Occipital lobe (tissue), 3 donors: ENCODE measurements at places on chromosomes 1 and 21.

DNA sequence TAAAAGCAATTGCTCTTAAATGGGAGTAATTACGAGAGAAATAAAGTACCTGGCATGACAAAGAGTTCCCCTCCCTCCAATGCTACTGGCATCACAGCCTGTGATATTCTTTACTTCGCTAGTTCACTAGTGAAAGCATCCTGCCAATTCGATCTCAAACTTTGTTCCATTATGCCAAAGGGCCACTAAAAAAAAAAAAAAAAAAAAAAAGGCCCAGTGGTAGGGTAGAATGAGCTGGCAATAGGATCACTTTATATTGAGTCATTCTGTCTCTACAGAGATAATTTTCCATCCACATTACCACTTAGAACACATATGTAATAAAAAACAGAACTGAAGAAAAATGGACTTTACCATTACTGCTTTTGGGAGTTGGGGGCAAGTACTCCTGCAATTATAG lies 11.2 kb downstream of the PUM1 start:
- DNase-seq: no peak

DNA sequence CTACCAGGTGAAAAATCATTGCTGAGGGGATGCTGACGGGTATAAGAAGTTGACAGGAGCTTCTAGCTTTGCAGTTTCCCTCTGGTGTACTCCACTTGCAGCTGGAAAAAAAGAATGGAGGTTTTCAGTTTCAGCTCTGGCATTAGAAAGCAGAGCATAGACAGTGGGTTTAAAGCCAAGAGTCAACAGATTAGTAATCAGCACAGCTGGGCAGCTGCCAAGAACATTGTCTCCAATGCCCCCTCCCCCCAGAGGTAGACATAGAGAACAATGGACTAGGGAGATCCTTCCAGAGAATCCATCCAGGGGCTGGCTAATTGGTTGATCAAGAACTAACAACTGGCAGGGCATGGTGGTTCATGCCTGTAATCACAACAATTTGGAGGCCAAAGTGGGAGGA lies 10.1 kb upstream of the ZBTB8B start:
- no peak for DNase-seq

- no peak for DNase-seq
These were observed 52.5 kb downstream of the KAZN start for GRCh38 chr1:14650951-14651350.

GRCh38 chr21:44702111-44702972 lies 5.4 kb downstream of the KRTAP10-12 start:
- no peak for DNase-seq

GRCh38 chr1:92975551-92976232 lies 14.4 kb upstream of the DIPK1A start:
- DNase-seq: no peak

GRCh38 chr1:228151180-228151925 lies 1.6 kb downstream of the GJC2 start:
- DNase-seq: no peak

DNA sequence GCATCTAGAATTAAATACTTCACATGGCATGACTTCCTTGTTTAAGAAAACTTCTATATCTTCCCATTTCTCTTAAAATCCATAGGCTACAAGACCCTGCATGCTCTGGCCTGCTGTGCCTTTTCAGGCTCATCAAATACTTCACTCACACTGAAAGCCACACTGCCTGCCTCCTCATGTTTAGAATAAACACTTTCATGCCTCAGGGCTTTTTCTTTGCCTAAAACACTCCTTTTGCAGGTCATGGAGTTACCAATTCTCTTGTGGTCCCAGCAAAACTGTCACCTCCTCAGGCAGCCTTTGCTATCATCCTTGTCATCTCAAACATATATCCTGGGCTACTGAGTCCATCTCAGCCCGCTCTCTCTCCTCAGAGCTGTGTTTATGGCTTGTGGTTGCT lies 5.5 kb downstream of the SGIP1 start:
- no peak for DNase-seq

GRCh38 chr1:66231217-66231616 lies 302.7 kb upstream of the SGIP1 start:
- no peak for DNase-seq

GRCh38 chr1:103527331-103527730 lies 1.8 kb downstream of the RNPC3 start:
- DNase-seq: no peak

- no peak for DNase-seq
These were observed 277.5 kb downstream of the PDE4B start for GRCh38 chr1:66069976-66070876.

GRCh38 chr1:162329826-162330225 lies 46.8 kb downstream of the SPATA46 start:
- DNase-seq: no peak

- DNase-seq: no peak
These were observed 23.4 kb downstream of the COA7 start for GRCh38 chr1:52674497-52675384.

GRCh38 chr1:200959411-200959921 lies 64.0 kb downstream of the KIF21B start:
- no peak for DNase-seq

- DNase-seq: no peak
These were observed 549.0 kb upstream of the RGS18 start for GRCh38 chr1:191609305-191609704.

- no peak for DNase-seq
These were observed 130.6 kb downstream of the MRPS6 start for GRCh38 chr21:34203851-34204420.

DNA sequence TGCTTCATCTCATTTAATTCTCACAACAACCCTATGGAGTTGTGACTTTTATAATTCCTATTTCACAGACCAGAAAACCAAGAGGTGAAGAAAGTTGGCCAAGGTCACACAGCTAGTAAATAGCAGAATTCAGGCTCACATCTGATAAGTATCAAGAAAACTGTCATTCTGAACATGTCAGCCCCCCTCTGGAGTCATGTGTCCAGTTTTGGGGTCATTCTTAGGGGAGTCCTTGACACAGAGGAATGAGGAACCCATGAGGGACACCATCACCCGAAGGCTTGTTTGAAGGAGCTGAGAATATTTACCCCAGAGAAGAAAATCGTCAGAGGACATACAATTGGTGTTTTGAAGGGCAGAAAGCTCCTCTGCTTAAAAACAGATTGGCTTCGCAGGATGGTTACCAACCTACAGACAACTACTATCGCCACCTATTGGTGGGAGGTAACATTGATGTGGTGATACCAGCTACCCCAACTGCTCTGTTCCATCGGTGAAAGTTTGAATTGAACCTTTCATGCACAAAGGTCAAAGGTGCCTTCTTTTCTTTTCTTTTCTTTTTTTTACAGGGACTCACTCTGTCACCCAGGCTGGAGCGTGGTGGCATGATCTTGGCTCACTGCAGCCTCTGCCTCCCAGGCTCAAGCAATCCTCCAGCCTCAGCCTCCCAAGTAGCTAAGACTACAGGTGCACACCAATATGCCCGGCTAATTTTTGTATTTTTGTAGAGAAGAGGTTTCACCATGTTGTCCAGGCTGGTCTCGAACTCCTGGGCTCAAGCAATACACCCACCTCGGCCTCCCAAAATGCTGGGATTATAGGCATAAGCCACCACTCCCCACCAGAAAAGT lies 31.3 kb downstream of the NCMAP start:
- DNase-seq: no peak

GRCh38 chr1:12618965-12619791 lies 1.2 kb upstream of the DHRS3 start:
- DNase-seq: peak; percentile 43

- no peak for DNase-seq
These were observed 5.8 kb upstream of the PTPN7 start for GRCh38 chr1:202165942-202166843.

DNA sequence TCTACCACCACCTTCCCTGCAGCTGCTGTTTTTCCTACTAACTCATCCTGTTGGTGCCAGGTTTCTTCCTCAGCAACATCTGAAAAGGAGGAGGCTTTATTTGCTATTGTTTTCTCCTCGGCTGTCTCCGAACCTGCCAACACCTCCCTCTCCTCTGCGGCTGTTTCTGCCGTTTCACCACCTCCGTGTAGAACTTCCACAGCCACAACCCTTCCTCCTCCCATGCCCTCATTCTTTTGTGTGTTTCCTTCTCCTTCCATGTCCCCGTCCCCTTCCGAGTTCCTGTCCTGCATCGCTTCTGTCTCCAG lies 59.0 kb upstream of the LRRC53 start:
- peak; percentile 36 for DNase-seq

DNA sequence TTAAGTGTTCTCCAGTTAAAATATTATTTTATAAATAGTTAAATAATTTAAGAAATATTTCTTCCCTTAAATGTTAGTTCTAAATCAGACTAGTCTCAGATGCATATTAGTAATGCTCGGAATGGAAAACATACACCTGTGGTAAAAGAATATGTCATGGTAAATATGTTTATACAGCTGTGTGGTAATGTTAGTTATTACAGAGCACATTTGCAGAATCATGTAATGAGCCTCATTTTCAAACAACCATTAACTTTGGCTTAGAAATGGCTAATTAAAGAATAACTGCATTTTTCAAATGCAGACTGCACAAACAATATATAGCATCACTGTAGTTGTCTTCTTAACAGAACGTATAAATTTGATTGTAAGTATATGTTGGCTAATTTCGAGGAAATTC lies 90.3 kb downstream of the DISP1 start:
- no peak for DNase-seq

- no peak for DNase-seq
These were observed 97.8 kb downstream of the DUSP10 start for GRCh38 chr1:221644145-221644448.

- DNase-seq: no peak
These were observed 34.6 kb downstream of the EIF2D start for GRCh38 chr1:206577626-206578025.

GRCh38 chr1:166122873-166123466 lies 43.8 kb downstream of the FAM78B start:
- no peak for DNase-seq

GRCh38 chr1:225250432-225250831 lies 177.4 kb downstream of the LBR start:
- DNase-seq: no peak

DNA sequence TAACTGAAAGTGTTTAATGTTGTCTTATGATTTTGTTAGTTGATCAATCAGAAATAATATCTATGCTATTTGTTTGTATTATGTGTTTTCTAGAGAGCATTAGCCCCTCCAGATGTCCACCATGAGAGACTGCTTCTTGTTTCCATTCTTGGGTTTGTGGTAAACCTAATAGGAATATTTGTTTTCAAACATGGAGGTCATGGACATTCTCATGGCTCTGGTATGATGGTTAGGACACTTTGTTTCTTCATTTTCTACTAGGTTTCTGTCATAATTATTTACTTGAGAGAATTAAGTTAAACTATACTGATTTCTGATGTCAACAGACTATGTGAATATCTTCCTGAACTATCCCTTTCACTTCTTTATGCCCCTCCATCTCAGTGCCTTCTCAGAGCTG lies 16.1 kb downstream of the SLC30A7 start:
- no peak for DNase-seq

GRCh38 chr1:7315316-7315715 lies 455.8 kb upstream of the VAMP3 start:
- DNase-seq: no peak

DNA sequence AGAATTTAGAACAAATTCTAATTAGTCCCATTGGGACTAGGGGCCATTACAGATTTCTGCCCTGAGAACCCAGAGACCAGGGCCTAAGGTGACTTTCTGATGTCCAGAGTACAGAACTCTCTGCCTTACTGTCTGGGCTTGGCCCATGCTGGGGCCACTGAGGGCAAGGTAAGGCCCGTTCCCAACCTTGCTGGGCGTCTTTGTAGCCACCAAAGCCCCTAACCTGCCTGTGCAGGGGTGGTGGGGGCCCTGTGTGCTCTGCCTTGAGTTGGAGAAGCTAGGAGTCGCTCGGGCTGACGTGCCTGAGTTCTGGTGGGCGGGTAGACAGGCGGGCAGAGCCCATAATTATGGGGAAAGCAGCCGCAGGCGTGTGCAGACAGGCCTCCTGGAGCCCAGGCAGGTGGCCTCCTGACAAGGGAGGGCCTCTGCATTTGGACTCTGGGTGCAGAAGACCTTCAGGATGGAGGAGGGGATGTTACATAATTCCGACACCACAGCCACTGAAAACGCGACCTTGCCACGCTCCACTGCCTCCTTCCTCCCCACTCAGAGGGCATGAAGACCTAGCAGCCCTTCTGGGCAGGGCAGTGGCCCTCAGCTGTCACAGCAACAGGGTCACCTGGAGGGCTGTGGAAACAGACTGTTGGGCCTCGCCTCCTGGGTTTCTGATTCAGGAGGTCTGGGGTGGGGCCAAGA lies 239.9 kb upstream of the TMEM51 start:
- DNase-seq: no peak

GRCh38 chr1:108053270-108054013 lies 88.5 kb upstream of the VAV3 start:
- peak; percentile 6 for DNase-seq

DNA sequence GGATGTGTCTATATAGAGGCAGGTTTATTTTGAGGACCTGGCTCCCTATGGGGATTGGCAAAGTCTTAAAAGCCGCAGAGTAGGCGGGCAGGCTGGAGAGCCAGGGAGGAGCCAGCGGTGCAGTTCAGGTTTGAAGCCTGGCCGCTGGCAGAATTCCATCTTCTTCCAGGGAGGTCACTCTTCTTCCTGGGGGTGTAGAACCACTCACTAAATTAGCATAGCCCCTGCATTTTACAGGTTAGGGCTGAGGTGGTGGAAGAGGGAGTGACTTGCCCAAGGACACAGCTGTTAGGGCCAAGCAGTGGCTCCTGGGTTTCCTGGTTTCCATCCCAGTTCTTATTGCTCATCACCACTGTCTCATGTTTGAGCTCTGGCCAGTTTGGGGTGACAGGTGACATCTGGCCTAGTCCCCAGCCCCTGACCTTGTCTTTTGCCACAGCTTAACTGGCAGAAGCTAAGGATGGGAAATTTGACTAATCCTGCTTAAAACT lies 1.4 kb downstream of the PINK1 start:
- DNase-seq: peak; percentile 28

DNA sequence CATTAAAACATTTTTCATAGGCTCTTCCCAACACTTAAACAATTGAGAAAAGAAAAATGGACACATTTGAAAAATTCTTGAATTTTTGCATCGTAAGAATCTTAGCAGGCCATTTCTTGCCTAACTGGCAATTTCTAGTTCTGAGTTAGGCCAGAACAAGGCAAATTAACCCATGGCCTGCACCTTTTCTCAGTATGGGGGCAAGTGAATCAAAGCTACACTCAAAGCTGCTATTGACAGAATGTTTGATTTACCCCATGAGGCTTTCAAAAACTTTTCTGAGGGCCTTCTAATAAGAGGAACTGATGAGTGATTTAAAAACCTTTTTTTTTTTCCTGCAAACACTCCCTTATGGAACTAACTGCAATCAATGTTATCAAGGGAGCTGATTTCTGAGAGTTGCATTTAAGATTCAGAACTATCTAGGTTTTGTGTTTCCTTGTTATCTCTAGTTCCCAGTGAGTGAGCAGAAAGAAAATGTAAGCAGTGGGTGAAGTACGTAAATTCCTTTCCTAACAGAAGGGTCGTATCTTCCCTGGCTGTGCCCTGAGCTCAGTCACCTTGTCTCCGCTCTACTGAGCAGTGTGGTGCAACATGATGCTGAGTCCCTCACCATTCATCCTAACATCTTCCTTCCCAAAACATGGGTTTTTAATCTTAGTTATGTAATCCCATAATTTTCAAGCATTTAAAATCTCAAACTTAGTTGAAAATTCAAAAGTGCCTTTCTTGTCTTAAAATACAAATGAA lies 353.7 kb downstream of the DPYD start:
- no peak for DNase-seq
